Midbrain (tissue), 1 donor: ENCODE measurements at places on chromosomes 1 and 21.

GRCh38 chr1:1187938-1188337 lies 14.3 kb downstream of the TTLL10 start:
- DNase-seq, result no peak

GRCh38 chr21:35905096-35905962 lies 155.0 kb downstream of the SETD4 start:
- DNase-seq, result no peak

- DNase-seq, result no peak
These were observed 45.4 kb downstream of the NUAK2 start for GRCh38 chr1:205275916-205276688.

DNA sequence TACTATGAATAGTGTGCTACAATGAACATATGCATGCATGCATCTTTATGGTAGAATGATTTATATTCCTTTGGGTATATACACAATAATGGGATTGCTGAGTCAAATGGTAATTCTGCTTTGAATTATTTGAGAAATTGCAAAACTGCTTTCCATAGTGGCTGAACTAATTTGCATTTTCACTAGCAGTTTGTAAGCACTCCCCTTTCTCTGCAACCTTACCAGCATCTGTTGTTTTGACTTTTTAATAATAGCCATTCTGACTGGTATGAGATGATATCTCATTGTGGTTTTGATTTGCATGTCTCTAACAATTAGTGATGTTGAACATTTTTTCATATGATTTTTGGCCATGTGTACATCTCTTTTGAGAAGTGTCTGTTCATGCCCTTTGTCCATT lies 24.0 kb upstream of the DIRAS3 start:
- DNase-seq, result no peak

- peak; percentile 88 for DNase-seq
These were observed 814 bp upstream of the DYRK3 start for GRCh38 chr1:206634365-206635079.

DNA sequence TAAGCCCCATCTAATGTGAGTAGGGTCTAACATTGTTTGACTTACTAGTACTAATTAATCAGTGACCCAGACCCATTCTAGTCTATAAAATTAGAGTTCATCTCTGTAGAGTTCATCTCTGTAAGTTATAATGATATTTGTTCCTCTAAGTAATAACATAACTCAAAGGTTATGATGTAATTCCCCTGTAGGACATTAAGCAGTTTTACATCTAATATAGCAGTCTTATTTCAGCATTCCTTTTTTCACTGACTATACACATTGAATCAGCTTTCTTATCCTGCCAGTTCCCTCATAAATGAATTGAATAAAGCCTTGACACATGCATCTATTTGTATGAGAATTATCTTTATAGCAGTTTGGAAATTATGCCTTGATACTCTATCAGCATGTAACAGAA lies 90.9 kb downstream of the SH3GLB1 start:
- no peak for DNase-seq

- DNase-seq, result no peak
These were observed 107.7 kb downstream of the POU2F1 start for GRCh38 chr1:167328306-167328815.

- DNase-seq, result no peak
These were observed 9.1 kb downstream of the MEX3A start for GRCh38 chr1:156073110-156073687.

GRCh38 chr21:15138490-15138889 lies 73.7 kb upstream of the NRIP1 start:
- DNase-seq, result no peak

GRCh38 chr1:30654188-30654587 lies 69.2 kb downstream of the MATN1 start:
- DNase-seq, result no peak

DNA sequence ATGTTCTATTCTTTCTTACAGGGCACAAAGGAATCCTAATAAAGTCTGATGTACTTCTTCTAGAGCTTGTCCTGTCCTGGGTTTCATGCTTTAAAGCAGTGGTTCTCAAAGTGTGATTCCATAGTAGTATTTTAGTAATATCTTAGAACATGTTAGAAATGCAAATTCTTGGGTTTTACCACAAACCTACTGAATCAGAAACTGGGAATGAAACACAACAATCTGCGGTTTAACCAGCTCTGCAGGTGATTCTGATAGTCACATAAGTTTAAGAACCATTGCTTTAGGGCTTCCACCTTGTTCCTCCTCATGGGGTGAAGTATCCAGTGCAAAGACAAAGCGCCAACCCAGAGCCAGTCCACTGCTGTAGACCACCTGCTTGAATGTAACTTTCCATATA lies 41.1 kb downstream of the NGF start:
- no peak for DNase-seq

DNA sequence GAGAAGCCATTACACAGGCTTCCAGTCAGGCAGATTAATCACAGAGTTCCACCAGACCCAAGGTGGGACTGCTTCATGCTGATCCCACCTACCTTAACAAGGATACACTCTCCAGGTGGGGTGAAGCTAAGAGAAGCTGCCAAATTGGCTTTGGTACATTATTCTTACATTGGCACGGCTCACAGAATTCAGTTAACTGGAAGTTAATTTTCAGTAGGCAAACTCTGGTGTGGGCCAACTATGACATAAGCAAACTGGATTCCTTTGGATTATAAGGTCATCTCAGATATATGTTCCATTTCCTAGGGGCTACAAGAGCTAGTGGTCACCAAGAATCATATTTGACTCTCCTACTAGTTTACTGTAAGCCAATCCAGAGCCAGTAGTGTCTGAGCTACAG lies 448.8 kb upstream of the BEND5 start:
- no peak for DNase-seq

DNA sequence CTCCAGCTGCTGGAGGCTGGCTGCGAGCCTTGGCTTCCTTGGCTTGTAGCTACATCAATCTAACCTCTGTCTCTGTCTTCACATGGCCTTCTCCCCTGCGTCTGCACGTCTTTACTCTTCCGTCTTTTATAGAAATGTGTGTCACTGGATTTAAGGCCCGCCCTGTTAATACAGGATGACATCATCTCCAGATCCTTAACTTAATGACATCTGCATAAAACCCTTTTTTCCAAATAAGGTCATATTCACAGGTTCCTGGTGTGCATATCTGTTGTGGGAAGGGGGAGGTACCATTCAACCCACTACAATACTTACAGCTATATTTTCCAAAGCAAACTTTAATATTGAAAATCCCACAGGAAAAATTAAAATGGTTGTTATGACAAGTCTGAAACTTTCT lies 165.3 kb upstream of the FOXD3 start:
- DNase-seq, result no peak
